ENCODE measurements at places on chromosomes 1 and 21. TPM values are rescaled to one million over a fixed set of nuclear protein-coding genes. Genes with fewer than 3 reads are reported as not detected.

FAM78B gene
- 1.8 TPM for total RNA-seq

ANKRD65 gene
- total RNA-seq: 0.76 TPM

ITLN1 gene
- total RNA-seq: 512 TPM

GPR37L1 gene
- total RNA-seq: 0.76 TPM

UQCRH gene
- total RNA-seq: 413 TPM

FBXO2 gene
- total RNA-seq: 0.55 TPM

OR6K2 gene
- total RNA-seq: not detected

DNA sequence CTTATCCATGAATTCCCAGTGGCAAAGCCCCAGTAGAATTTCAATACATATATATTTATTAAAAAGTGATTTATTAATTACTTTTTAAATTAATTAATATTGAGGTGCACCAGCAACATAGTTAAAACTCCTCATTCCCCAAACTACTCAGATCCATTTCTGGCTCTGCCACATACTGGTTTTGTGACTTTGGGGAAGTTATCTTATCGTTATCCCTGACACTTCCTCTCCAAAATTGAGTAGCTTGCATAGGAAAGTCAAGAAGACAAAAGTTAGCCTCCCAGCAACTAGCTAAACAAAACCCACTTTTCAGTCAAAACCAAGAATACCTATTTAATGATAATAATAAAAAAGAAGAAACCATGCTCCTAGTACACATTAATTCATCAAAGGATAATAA is 35.9 kb downstream of the TCP10L start:
- DNase-seq: no peak

- DNase-seq: peak; percentile 75
Measured at GRCh38 chr1:43235451-43236121, 34.2 kb upstream of the TMEM125 start.

- DNase-seq: no peak
Measured at GRCh38 chr1:179583771-179584320, 7.8 kb upstream of the TDRD5 start.

DNA sequence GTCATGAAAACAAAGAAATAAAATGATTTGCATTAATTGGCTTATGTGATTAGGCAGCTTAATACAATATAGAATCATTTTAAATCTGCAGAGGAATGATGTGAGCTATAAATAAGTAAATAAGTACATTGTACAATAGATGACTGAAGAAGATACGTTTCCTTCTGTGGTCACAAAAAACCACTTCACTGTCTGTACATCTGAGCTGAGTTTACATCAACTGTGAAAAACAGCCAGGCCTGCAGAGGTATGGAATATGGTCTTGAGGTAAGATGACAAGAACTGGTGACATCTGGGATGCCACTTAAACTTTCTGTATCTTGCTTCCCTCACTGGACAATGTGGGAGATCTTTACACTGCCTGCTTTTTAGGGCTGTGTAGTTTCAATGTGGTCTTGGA is 130.0 kb upstream of the BEND5 start:
- no peak for DNase-seq

GRCh38 chr1:3097231-3097630 is 28.2 kb downstream of the PRDM16 start:
- no peak for DNase-seq

DNA sequence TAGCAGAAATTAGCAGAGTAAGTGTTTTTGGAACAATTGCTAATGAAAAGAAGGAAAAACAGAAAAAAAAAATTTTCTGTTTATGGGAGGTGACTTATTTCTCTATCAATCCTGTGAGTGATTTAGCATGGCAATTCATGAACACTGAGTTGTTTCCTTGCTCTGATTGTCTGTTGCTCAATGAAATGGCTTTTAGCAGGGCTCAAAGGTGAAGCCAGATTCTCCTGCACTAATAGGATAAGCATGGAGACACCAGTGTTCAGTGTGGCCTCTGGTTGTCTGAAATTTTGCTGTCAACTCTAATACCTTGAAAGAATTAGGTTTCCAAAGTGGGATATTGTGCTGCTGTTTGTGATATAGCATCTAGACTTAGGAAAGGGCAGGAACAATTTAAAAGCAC is 15.8 kb downstream of the TRIM45 start:
- no peak for DNase-seq

GRCh38 chr1:221606256-221606655 is 135.6 kb downstream of the DUSP10 start:
- DNase-seq: no peak

GRCh38 chr1:76176000-76176399 is 101.5 kb downstream of the ST6GALNAC3 start:
- DNase-seq: no peak

DNA sequence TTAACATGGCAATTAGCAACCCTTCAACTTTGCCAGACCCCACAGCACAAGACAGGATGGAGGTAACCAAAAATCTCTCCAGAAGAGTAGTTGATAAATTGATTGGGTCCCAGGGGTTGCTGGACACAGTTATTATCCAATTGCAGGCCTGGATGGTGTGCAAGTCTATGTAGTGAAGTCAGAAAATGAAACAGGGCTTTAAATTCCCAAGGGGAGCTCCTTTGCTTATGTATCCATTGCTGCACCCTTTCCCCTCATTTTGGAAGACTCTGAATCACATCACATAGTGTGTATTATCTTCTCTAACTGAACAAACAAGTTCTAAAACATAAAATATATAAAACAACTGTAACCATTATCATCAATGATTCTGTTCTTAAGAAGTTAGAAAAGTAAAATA is 550.2 kb downstream of the LMO4 start:
- DNase-seq: no peak

DNA sequence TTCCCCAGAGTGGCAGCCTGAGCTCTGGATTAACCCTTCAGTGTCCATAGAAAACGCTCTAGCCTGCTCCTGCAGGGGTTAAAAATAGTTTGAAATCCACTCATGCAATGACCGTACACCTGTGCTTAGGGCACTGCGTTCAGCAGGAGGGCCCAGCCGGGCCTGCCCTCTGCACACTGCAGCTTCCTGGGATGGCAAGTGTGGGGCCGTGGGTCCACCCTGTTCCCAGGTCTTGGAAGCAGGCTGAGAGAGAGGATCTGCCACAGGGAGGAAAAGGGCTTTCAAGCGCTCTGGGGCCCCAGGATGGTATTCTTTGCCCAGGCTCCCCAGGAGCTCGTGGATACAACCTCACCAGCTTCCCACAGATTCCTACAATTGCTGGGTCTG is 1.5 kb upstream of the S100B start:
- DNase-seq: no peak

DNA sequence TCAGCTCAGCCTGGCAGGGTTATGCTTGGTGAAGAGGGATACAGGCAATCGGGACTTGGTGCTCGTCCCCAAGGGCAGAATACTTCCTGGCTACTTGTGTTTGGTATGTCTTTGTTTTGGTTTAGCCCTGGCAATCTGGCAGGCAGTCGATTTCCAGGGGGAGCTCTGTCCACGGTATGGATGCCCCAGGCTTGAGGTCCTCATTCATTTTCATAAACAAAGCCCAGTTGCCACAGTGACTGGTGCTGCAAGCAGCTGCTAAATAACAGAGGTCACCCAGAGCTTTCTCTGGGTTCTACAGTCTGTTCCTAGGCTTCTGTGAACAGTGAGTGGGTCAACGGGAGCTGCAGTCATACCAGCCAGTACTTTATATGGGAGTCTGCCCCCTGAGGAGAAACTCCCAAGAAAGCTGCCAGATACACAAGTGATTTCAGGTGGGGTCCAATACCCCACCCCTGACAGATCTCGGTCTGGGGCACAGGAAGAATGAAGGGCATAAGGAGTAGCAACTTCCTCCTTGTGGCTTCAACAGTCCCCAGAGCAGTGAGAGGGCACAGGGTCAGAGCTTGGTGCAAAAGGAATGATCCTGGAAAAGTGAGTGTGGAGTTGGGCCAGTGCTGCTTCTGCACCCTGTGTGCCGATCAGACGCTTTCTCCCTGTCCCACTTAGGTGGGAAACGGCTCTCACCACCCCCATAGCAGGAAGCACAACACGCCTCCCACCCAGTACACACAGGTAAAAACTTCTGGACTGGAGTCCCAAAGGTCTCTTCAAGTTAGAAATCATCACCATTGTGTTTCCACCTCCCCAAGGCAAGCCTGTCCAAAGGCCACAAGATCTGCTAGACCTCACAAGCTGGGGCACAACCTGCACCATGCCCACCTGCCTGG is 55.5 kb downstream of the TGFBR3 start:
- peak; percentile 53 for DNase-seq

GRCh38 chr1:73593364-73593763 is 604.6 kb downstream of the LRRIQ3 start:
- DNase-seq: peak; percentile 51

- no peak for DNase-seq
Measured at GRCh38 chr1:198788561-198789064, 149.8 kb downstream of the PTPRC start.

- no peak for DNase-seq
Measured at GRCh38 chr1:234841710-234842231, 231.8 kb upstream of the IRF2BP2 start.

GRCh38 chr1:172939475-172939874 is 111.3 kb downstream of the TNFSF18 start:
- no peak for DNase-seq

DNA sequence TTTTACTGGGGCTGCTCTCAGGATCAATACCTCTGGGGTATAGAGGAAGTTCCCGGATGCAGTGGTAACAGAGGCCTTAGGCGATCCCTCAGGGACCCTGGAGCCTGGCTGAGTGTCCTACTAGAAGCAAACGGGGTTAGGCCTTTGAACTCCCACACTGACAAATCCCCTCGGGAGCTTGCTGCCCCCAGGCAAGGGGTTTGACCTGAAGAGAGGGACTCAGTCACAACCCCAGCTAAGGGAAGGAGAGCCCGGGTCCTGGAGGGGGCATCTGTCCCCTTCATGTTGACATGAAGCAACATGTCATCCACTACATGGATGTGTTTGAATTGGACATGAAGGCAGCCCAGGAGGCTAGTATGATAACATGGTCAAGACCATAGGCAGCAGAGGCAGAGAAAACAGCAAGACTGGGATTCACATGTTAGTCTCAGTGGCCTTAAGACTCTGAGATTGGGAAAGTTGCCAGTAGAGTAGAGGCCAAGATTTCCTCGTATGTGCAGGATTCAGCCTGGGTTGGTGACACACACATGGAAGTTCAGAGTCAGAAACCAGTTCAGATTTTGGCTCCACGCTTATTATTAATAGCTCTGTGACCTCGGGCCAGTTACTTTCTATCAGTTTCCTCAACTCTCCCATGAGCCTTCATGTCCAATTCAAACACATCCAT is 101.5 kb downstream of the KCNN3 start:
- DNase-seq: no peak

GRCh38 chr1:162216604-162217003 is 147.1 kb downstream of the NOS1AP start:
- no peak for DNase-seq

GRCh38 chr1:179144626-179145025 is 62.8 kb downstream of the TOR3A start:
- no peak for DNase-seq

All from left colon (tissue), 2 donors.